ENCODE measurements at places on chromosomes 3 and 15.

- no peak for DNase-seq
- peaks cover 4% of the 10 kb centered on the region for H3K36me3 ChIP-seq
- no peak overlapping the region for H3K4me3 ChIP-seq
- peaks cover 10% of the 10 kb centered on the region for H3K4me1 ChIP-seq
- no peak overlapping the region for H3K27ac ChIP-seq
Measured at GRCh38 chr15:96329403-96329981, 1.0 kb upstream of the NR2F2 start.

DNA sequence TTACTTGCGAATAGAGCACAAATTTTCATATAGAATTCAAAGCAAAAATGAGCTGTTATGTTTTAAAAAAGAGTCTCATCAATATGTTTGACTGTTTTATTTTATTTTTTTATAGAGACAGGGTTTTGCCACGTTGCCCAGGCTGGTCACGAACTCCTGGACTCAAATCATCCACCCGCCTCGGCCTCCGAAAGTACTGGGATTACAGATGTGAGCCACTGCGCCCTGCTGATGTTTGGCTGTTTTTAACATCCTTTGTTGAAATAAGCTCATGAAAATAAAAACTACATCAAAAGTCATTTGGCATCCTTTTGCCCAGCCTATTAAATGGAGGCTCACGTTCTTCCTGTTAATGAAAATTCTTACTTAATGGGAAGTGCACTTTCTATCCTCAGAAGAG is 154.7 kb downstream of the ATP10A start:
- H3K27me3 ChIP-seq = no peaks in the 10 kb centered on the region
- H3K4me3 ChIP-seq = no peak overlapping the region
- no peaks in the 10 kb centered on the region for H3K4me1 ChIP-seq
- H3K27ac ChIP-seq = no peak overlapping the region

DNA sequence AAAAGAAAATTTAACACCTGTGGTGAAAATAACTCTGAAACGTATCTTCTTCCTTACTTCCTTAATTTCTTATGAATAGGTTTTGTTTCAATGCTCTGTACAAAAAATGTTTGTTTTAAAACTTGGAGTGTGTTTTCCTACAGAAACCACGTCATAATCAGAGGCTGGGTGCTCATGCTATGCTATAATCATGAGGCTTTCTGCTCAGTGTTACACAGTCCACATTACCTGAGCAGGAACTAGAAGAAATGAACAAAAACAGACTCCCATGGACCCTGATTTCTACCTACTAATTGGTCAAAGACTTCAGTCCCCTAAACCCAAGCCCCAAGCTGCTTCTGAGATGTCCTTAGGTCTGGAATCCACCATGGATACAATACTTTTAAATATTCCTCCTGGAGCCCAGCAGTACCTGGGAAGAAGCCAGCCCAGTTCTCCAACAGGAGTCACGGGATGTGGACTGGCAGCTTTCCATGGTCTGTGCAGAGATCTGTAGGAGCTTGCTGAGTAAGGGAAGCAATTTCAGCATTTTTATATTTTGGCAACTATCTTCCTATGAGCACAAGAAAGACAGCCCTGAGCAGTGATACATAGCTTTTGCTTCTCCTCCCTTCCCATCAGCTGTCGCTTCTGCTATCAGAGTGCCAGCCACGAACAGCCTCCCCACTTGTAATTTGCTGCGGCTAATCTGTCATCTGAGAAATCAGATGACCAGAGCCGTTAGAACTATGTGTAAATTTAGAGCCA is 65.6 kb downstream of the WDR72 start:
- H3K36me3 ChIP-seq = no peaks in the 10 kb centered on the region
- no peak overlapping the region for H3K4me3 ChIP-seq
- no peak overlapping the region for H3K27ac ChIP-seq
- H3K4me1 ChIP-seq = no peaks in the 10 kb centered on the region
- no peaks in the 10 kb centered on the region for H3K27me3 ChIP-seq

DNA sequence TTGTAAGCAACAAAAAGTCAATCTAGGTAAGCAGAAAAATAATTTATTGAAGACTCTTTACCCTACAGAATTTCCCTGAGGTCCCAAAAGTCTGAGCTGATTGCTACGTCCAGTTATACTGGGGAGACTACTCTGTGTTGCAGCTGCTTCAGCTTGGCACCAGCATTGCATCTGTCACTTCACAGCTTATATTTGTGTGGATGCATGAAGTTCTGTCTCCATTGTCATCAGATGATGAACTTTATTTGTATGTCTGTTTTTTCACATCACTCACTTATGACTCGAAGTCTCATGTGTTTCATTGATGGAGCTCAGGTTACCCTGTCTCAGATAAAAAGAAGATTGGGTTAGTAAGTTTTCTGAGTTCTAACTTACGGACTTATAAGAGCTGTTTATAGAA is 75.3 kb upstream of the LRRFIP2 start:
- peaks cover 33% of the 10 kb centered on the region for H3K4me1 ChIP-seq
- DNase-seq = no peak
- H3K36me3 ChIP-seq = peaks cover 29% of the 10 kb centered on the region

All from activated T-helper 2 cell treated with anti-CD3 and anti-CD28 coated beads, Interferon-gamma antibody, Interleukin-2, Interleukin-4, amounts not matched to agents 10 μg/mL and 5 μg/mL and 100 μg/mL, durations not matched to agents 14 hours and 24 hours and 36 hours (primary cell).